ENCODE measurements at places on chromosomes 6 and 20.

DNA sequence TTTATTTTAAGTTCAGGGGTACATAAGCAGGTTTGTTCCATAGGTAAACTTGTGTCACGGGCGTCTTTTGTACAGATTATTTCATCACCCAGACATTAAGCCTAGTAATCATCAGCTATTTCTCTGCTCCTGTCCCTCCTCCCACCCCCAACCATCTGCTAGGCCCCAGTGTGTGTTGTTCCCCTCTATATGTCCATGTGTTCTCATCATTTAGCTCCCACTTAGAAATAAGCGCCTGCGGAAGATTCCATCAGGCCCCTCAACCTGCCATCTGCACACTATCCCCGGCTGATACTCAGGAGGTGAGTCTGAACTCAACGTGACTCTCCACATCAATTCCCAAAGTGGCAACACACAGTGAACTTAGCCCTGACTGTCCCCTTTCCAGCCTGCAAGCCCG lies 228.0 kb upstream of the SYNDIG1 start:
- DNase-seq = no peak

- peak; percentile 65 for DNase-seq
Measured at GRCh38 chr6:26251354-26252076, 113.5 kb upstream of the BTN3A2 start.

DNA sequence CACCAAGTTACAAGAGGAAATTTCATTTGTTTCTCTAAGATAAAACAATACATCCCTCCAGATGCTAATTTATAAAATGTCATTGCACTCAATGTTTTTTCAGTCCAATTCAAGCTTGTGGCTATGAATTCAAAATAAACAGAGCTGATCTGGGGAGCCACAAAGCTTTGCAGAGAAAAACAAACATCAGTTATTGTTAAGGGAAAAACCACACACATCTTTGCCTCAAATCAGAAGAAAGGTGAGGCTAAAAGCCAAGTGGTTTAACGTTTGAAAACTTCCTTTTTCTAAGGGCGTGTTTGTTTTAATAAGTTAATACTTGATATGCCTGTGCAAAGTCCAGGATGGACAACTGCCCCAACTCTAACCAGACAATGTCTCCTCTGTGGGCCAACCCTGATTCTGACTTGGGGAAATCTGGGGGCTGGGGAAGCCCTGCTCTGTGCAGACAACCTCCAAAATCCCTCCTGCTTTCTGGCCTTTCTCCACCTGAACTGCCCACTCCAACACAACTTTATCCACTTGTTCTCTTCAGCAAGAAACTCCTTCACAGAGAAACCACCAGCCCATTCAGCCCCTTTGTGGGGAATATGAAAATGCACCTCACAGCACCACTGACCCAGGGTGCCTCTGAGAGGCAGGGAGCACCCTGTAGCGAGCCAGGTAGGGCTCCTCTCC lies 44.6 kb upstream of the NT5E start:
- DNase-seq = no peak

DNA sequence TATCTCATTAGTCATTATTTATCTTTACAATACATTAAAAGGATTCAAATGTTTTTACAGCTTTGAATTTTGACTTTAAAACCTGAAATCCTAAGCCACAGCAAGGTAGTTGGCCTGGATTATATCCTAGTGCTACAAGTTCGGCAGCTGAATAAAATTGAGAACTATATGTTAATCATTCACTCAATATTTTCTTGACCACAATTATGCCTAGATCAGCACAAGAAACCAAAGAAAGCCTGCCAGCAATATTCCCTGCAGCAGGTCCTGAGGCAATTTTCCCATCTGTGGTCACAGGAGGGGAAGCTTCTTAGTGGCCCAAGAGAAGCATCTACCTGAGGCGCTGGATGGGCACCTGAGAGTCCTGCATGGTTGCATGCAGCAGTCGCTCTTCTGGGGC lies 183.5 kb downstream of the GMDS start:
- no peak for DNase-seq

GRCh38 chr6:145819994-145820393 lies 5.4 kb upstream of the FBXO30 start:
- DNase-seq = no peak

GRCh38 chr6:153503810-153504209 lies 372.7 kb upstream of the RGS17 start:
- no peak for DNase-seq

- DNase-seq = no peak
Measured at GRCh38 chr6:116088946-116089345, 11.7 kb upstream of the NT5DC1 start.

DNA sequence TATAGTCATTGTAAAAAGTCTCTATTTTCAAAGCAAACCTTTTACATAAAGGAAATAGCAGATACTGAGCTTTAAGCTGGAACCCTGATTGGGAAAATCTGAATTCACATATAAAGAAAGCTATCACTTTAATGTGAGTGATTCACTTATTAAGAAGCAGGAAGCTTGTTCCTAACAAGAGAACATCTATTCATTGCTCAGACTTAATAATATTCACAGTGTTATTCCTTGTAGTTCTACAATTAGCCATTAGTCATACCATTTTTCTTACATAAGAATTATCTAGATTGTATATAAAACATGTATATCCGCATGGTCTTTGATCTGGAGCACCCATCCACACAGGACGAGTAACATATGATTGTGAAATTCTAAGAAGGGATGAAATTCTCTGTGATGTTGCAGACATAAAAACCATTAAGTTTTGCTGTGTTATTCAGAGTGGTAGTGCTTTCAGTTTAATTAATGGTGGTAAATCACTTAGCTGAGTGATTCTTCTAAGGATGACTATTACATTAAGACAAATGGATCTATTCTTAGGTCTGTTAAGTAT lies 71.1 kb upstream of the FOXQ1 start:
- no peak for DNase-seq

DNA sequence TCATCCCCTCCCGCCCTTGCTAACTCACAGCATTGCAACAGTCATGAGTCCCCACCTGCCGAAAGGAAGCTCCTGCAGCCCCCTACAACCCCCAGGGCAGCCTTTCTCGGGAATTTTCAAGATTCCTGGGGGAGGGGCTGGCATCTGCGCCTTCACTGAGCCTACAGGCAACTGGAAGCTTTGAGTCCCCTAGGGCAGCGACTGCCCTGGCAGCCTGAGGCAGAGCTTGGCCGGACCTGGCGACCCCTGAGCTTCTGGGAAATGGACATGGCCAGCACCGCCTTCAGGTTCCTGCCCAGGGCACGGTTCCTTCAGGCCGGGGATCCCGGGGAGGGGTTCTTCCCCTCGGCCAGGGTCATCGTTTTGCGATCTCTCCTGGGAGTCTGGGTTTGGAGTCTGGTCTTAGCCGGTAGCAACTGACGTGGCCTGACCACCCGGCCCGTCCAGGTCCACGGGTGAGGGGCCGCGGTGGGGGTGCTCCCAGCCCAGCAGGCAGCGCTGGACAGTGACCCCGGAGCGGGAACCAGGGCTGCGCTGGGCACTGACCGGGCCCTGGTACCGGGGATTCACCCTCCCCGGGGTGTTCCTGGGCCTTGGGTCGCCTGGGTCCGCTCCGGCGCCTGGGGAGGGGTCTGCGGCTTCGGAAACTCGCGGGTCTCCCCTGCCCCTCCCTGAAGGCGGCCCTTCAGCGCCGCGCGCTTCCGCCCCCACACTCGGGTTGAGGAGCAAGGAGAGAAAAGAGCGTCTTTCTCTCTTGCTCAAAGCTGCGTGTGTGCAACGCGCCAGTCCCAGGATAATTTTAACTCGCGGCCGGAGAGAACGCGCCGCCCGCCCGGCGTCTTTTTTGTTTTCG lies 593 bp upstream of the COL9A3 start:
- peak; percentile 94 for DNase-seq

DNA sequence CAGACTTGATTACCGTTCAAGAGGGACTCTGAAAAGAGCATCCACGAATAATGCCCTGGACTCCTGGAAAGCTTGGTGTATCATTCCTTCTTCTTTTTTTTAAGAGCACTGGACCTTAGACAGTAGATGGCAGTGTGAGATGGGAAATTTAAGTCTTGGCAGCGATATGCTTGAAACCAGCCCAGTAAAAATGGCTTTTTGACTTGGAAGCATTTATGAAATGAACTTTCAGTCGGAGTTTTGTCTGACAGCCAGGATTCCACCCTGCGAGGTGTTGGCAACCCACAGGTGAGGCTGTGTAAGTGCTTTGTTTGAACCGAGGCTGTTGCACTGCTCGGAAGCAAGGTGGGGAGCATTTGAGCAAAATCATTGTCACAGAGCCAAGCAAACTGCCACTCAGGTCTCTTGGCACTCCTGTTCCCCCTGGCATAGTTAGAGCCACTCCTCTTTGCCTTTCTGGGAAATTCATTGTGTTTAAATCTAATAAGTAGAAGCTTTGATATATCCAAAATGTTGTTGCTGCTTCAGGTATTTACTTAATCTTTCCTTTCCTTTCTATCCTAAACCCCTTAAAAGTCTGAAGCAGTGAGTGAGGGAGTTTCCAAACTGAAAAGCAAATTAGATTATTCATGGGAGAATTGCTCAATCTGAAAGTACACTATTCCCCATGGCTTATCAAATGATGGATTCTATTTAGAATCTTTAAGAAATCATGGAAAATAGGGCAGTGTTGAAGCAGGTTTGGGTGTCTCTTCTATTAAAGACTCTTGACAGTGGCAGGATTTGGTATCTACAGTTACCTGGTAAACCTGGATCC lies 272.8 kb upstream of the SLC35B3 start:
- no peak for DNase-seq

GRCh38 chr20:41358230-41358629 lies 8.4 kb downstream of the EMILIN3 start:
- DNase-seq = no peak

GRCh38 chr20:58208944-58209343 lies 19.5 kb downstream of the ANKRD60 start:
- DNase-seq = no peak

DNA sequence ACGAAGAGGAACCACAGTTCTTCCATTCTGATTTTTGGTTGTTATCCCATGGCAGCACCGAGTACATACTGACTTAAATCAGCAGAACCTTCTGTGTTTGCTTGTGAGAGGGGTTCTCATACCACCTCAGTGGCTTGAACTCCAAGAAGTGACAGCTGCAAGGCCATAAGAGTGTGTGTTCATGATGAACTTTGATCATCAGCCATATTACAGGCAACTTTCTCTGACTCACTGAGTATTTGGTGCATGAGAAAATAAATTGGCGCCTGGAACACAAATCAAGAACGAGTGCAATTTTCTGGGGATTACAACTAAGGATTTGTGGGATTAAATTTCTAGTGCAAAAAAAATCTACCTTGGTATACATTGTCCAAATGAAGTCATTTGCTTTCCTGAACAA lies 68.9 kb downstream of the CYP39A1 start:
- no peak for DNase-seq

GRCh38 chr20:11901127-11901526 lies 16.6 kb upstream of the BTBD3 start:
- DNase-seq = peak; percentile 66

DNA sequence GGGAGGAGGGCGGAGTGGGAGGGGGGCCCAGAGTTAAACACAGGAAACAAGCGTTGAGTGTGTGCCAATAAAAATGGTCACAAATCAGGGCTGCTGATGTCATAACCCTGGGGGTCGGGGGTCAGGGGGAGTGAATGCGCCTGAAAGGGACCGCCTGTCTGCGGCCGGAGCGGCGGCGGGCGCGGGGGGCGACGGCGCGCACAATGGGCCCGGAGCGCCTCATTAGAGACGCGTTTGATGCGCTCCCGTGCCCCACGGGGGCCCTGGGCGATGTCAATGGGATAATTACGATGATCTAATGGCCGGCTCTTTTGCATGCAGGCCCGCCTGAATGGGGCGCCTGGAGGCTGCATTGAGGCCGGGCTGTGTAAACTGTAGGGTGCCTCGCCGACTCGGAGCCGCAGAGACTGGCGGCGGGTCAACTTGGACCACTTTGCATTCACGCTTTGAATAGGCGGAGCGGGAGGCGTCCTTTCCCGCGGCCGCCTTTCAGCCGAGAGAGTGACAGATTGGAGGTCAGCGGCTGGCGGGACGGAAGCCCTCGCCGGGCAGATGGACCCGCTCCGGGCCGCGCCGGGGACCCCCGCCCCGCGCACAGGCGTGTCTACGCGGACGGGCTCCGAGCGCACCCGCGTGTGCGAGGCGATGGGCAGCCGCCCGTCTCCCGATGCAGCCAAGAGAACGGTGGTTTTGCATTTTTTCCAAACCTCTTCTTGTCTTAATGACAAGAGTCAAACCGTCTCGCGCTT lies 296.1 kb downstream of the TFAP2C start:
- no peak for DNase-seq

DNA sequence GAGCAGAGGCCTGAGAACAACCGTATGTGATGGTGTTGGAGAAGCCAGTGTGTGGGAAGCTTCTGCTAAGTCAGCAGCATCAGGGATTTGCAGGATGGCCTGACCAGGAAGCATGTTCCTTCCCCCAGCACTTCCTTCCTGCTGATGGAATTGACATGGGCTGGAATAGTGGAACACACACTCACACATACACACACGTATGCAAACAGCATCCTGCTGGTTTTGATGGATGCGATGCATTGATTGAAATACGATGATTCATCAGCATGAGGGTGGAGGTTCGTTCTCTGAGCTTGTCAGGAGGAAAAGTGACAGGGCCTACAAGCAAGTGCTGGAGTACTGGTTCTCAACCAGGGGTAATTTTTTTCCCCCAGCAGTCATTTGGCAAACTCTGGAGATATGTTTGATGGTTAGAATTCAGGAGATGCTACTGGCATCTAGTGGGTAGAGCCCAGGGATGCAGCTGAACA lies 229.1 kb downstream of the NFATC2 start:
- peak; percentile 46 for DNase-seq

DNA sequence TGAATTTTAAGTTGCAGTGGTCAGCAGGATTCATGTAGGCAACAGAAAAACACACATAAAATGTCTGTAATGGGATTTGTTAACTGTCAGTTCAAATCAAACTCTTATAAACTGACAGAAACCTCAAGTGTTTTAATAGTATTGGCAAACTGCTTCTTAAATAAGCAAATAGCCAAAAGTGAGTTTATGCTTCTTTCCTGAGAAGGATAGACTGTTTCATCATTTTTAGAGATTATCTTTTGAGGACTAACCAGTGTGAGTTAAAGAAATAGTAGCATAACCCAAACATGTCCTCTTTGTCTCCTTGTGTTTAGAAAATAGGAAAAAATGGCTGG lies 68.0 kb downstream of the AIG1 start:
- no peak for DNase-seq

DNA sequence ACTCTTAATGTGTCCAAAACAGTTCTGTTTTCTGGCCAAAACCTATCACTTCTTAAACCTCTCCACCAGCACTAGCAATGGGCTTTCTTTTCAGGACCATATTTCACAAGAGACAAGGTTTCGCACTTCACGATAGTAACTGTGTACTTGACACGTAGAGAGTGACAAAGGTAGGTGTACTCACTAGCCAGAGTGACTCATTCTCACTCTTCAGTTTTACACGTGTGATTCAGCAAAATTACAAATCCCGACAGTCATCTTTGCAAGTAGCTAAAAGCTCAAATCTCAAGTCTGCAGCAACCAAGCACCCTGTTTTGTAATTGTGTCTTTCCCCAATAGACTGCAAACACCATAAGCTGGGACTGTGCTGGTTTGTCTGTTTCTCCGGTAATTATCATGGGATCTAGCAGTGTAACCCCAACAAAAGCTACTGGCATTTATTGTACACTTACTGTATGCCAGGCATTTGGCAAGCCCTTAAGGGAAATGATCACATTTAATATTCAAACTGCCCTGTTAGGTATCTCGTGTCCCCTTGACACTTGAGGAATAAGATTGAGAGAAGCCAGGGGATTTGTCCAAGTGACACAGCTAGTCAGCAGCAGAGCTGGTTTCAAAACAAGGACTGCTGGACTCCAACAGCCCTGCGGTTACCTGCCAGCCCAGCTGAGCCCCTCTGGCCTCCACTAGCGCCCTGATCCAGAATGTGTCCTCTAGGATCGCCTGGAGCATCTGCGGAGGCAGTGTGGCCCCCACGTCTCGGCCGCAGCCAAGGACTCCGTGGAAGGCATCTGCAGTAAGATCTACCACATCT lies 9.9 kb downstream of the PCIF1 start:
- peak; percentile 89 for DNase-seq

GRCh38 chr20:34992751-34993417 lies 37.2 kb downstream of the MYH7B start:
- DNase-seq = peak; percentile 52

Data from osteoblast (primary cell).